ENCODE measurements at places on chromosomes 13 and 19. TPM values are rescaled to one million over a fixed set of nuclear protein-coding genes. Genes with fewer than 3 reads are reported as not detected.

The NLRP9 gene
- polyA plus RNA-seq = not detected

The CGB8 gene
- not detected for polyA plus RNA-seq

The APOE gene
- polyA plus RNA-seq = not detected

The ICAM4 gene
- polyA plus RNA-seq = 0.55 TPM

The MYO16 gene
- not detected for polyA plus RNA-seq

The TTYH1 gene
- 0.23 TPM for polyA plus RNA-seq

The SMIM7 gene
- polyA plus RNA-seq = 65.1 TPM

The LMTK3 gene
- polyA plus RNA-seq = 0.03 TPM

The PGLYRP1 gene
- not detected for polyA plus RNA-seq

DNA sequence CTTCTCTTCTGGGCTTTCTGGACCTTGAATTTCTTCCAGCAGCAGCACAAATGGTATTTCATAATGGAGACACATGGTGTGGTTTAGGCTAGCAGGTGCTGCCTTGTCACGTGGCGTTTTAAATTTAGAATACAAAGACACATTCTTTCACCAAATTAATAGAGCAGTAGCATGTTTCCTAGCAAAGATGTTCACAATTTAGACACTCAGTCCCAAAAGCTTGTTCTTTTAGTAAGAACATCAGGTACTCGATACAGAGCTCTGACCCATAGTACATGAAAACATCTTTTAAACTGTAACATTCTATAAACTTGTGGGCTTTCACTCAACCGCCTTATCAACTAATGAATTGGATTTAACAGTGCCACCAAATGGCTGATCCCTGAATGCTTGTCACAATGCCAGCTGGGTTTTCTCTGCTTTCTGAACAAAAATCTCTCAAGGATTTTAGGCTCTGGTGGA is 290.1 kb downstream of the DCLK1 start:
- DNase-seq = no peak

DNA sequence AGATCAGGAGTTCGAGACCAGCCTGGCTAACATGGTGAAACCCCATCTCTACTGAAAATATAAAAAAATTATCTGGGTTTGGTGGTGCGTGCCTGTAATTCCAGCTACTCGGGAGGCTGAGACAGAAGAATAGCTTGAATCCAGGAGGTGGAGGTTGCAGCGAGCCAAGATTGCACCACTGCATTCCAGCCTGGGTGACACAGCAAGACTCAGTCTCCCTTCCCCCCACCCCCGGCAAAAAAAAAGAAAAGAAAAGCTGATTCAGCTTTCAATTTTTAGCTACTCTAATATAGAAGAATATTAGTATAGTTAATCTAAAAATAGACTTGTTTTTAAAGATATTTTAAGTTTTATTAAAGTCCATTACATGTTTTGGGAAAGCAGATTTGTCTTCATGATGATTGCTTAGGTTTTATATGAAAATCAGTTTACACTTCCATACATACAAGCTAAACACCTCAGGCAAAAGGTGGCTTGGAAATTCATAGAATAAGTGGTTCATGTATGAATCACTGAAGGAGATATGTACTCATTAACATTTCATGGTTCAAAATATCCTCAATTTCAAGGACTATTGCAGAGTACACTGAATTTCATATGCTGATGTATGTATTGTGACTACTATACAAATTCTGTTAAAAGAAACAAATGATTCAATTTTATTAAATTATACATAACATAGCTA is 165.2 kb downstream of the TDRD3 start:
- DNase-seq = no peak

- DNase-seq = no peak
These were observed 370.7 kb downstream of the HS6ST3 start for GRCh38 chr13:96460609-96461008.

DNA sequence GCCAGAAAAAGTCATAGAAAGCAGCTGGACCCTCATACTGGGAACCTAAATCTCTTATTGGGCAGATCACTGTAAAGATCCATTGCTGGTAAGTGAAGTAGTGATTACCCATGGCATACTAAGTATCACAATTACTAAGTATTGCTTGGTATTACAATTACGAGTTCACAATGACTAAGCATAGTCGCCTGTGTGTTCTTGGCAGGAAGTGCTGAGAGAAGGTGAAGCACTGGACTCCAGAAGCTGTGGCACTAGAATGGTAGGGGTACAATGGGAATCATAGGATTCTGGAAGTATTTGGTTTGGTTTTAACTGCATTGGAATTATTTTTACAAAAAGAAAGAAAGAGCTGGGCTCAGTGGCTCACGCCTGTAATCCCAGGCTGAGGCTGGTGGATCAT is 20.3 kb downstream of the LGALS16 start:
- no peak for DNase-seq

DNA sequence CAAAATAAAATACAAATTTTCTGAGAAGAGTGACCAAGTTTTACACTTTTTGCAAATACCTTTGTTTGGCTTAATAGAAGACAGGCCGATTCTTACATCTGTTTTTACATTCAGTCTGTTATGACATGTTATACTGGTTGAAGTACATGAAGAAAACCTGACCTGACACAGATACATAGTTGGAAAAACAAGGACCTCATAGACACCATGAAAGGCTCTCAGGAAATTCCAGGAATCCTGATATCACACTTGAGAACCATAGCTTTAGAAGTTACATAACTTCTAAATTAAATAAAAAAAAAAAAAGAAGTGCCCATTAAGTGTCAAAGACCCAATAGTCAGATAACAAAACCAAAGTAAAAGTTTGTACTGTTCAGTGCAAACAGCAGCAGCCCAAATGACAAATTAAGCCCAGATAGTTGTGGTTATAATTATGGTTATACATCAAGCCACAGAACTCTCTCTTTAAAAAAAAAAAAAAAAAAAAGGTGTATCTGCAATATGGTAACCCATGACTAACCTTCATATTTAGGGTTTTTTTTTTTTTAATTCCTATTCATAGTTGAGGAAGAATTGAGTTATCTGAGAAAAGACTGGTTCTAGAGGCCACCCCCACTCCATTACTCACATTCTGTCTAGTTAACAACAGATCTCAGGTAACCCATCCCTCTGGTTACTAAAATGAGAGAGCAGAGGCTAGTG is 19.8 kb downstream of the RBM26 start:
- DNase-seq = no peak

DNA sequence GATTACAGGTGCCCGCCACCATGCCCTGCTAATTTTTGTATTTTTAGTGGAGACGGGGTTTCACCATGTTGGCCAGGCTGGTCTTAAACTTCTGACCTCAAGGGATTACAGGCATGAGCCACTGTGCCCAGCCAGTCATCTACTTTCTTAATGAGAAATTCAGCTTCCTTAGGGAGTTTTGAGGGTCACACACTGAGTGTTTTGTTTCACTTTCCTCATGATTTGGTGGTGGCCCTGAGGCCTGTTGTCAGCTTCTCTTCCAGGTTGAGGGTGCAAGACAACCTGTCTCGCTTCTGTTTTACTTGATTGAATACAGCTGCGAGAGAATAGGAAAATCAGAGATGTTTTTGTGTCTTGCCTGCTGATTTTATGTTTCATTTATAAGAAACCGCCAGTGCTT is 9.9 kb downstream of the FRY start:
- no peak for DNase-seq

GRCh38 chr19:8557642-8558238 is 19.5 kb downstream of the MYO1F start:
- DNase-seq = no peak

DNA sequence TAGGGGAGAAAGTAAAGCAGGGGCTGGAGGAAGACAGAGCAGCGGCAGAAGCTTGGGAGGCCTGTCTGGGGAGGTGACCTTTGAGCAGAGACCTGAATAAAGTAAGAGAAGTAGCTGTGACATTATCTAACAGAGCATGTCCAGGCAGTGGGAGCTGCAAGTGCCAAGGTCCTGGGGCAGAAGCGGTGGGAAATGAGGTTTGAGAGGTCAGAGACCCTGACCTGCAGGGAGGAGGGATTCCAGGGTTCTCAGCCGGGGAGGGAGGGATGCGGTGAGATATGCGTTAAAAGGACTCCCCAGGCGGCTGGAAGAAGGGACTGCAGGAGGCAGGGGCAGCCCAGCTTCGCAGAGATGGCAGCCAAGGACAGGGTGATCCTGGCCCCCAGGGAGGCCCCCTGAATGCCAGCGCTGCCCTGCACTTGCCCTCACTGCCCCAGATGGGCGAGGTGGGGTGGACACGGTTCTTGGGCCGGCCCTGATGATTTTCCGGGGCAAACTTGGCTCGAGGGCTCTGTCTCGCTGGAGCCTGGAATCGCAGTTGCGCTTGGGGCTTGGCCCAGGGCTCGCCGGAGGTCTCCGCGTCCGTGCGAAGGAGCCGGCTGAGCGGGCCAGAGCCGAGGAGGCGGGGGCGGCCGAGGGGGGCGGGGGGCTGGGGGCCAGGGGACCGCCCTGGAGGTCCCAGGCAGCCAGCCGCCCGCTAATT is 3.2 kb downstream of the CRLF1 start:
- no peak for DNase-seq

- no peak for DNase-seq
These were observed 11.9 kb upstream of the NOTCH3 start for GRCh38 chr19:15212711-15213110.

GRCh38 chr19:4352701-4353121 is 9.3 kb downstream of the MPND start:
- DNase-seq = peak; percentile 47

DNA sequence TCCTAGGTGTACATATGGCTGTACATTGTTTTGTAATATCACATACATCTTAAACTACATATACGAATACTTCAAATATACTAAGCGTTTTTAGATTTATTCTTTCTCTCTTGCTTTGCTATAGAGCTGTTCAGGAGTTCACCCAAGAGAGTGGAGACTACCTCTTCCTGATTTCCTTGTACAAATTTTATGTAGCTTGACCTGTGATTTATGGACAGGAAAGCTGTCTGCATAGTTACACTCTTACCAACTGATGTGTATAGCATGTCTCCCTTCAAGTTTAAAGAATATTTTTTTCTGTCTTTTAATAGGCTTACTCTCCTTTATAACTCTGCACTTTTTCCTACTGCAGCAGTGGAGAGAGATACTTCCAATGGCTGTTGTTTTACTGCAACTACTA is 428.7 kb downstream of the NDFIP2 start:
- no peak for DNase-seq

GRCh38 chr13:23651439-23651838 is 81.2 kb downstream of the TNFRSF19 start:
- DNase-seq = no peak

DNA sequence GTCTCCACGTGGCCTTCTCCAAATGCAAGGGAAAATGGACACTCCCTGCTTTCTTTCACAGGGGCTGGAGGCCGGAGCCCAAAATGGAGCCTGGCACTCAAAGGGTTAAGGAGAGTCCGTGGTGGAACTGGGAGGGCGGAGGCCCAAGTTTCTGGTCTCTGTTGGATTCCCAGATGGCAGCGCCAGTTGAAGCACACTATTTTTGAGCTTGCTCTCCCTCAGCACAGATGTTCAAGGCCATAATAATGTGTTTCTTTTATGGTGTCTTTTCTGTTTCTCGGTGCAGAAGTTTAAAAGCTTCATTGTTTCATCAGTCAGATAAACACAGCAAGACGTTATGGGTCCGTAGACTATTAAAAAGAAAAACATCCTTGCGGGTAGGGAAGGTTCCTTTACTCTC is 67.6 kb downstream of the TNFRSF19 start:
- DNase-seq = no peak

DNA sequence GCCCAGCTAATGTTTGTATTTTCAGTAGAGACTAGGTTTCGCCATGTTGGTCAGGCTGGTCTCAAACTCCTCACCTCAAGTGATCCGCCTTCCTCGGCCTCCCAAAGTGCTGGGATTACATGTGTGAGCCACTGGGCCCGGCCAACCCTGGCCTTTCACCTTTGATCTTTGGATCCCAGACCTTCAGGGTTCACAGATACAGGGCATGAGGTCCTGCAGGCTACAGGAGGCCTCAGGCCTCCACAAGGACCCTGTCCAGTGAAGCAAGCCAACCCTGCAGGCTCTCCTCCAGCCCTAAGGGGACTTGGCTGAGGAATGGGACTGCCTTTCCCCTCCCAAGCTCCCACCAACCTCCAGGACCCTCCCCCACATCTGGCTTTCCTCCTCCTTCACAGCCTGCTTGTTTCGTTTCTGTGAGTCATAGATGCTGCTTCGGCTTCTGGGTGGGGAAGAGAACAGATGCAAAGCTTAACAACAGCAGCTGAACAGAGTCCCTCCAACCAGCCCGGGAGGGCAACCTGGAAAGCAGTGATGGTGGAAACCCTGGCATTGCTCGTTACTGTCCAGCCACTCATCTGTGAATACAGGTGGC is 11.8 kb downstream of the ARHGEF18 start:
- no peak for DNase-seq

GRCh38 chr13:32911506-32911905 is 104.7 kb upstream of the KL start:
- peak; percentile 21 for DNase-seq

GRCh38 chr13:91331047-91331915 is 16.2 kb upstream of the MIR17HG start:
- DNase-seq = no peak

DNA sequence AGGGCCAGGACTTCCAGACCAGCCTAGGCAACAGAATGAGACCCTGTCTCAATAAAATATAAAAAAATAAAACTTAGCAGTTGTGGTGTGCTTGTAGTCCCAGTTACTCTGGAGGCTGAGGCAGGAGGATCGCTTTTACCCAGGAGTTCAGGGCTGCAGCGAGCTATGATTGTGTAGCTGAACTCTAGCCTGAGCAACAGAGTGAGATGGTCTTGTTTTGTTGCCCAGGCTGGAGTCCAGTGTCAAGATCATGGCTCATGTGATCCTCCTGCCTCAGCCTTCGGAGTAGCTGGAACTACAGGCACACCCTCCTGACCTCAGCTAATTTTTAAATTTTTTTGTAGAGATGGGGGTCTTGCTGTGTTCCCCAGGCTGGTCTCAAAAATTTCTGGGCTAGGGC is 4.3 kb upstream of the JUNB start:
- no peak for DNase-seq

- no peak for DNase-seq
These were observed 423.8 kb downstream of the KLF5 start for GRCh38 chr13:73482556-73482955.

DNA sequence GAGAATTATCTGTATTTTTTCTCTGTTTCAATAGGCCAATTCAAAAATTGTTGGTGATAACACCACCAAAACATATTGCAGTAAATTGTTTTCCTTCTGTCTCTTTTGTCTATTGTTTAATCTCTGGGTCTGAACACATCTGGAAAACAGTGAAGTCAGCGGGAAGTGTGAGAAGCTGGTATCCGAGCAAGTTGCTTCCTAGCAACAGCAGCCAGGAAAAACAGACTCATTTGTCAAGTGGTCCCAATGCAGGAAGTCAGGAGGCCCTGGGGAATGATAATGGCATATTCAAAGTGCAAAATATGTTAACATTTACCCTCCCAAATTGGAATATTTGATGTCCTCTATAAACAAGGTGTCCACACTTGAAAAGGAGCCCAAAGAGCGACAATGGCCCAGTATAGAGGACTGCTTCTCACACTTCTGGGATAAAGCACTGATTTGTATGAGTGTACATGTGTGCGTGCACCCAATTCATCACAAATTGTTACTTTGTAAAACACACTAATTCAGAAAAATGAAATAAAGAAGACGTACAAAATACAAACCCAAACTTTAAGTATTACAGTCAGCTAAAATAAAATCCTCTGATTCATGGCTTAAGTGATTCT is 515.0 kb downstream of the TBC1D4 start:
- no peak for DNase-seq

- DNase-seq = peak; percentile 45
These were observed 25.0 kb downstream of the ERCC5 start for GRCh38 chr13:102870677-102871415.
